ENCODE measurements at places on chromosomes 7 and 10. TPM values are rescaled to one million over a fixed set of nuclear protein-coding genes. Genes with fewer than 3 reads are reported as not detected.

The TCAF2 gene
- 1.2 TPM for total RNA-seq

The NEUROD6 gene
- 0.30 TPM for total RNA-seq

The MMRN2 gene
- 20.4 TPM for total RNA-seq

The IDI2 gene
- total RNA-seq, result not detected

The SNX13 gene
- 59.4 TPM for total RNA-seq
